Activated T-cell treated with anti-CD3 and anti-CD28 coated beads for 48 hours (primary cell): ENCODE measurements at places on chromosomes 16 and 17.
A peak's percentile ranks its signal among the peaks of the same experiment; 100 is the strongest.

GRCh38 chr17:7029096-7029495 lies 6.2 kb downstream of the BCL6B start:
- DNase-seq, result no peak

DNA sequence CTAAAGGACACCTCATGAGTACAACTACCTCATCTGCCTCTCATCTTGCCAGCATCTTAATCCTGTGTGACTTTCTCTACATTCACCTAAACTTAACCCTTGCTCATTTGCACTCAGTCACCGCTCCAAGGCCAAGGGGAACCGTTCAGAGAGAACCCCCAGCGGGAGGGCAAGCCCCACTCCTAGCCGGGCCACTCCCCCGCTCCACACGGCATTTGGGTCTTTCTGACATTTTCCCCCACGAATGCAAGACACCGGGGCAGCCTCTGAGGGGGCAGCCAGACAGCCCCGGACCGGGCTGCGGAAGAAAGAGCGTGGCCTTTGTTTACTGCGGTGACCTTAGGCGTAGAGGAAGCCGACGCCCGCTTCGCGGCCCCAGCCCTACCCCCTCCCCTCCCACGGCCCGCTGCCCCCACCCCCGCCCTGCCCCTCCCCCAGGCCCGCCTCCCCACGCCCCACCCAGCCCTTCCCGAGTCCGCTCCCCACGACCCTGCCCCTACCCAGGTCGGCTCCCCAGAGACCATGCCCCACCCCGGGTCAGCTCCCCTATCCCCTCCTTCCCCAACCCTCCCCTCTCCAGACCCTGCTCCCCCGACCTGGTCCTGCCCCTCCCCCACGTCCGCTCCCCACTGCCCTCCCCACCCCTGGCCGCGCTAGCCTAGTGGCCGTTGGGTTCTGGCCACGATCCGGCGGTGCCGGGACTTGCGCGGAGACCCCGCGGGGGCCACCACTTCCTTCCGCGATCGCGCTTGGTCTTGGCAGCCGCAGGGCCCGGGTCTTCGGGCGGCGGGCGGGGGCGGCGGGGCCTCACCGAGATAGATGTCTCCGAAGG lies 789 bp downstream of the CSNK1D start:
- DNase-seq, result no peak

DNA sequence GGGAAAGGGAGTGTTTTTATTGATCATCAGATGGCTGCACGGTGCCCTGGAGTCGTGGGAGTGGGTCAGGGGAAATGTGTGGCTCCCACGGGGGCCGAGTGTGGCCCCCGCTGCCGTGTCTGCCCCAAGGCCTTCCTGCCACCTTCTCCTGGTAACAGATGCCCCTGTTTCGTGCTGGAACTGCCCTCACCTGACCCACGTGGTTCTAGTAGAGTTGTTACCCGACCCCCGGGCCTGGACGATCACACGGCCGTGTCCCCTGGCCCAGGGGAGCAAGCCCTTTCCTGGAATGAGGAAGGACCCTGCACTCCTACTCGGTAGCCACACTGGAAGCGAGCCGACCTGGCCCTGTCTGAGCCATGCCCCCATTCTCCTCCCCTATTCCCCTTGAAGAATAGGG lies 37.6 kb downstream of the ACTG1 start:
- DNase-seq, result no peak

- DNase-seq, result no peak
These were observed 24.6 kb upstream of the TNRC6C start for GRCh38 chr17:77933777-77934398.

- DNase-seq, result no peak
These were observed 23.0 kb downstream of the ARHGAP23 start for GRCh38 chr17:38451030-38451839.

DNA sequence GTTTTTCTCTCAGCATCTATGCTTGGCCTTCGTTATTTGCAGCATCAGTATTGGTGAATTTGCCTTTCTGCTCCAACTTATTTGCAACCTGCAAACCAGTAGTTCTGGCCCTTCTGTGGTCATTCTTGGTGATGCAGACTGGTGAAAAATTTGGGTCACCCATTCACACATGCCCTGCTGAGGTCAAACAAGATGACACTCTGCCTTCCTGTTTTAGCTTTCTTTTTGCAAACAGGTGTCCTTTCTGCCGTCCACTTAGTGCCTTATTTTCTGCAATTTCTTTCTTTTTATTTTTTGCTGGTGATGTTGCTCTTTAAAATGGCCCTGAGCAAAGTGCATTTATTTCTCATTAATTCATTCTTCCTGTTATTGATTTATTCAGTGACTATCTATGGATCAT lies 31.3 kb downstream of the PLCG2 start:
- DNase-seq, result no peak

DNA sequence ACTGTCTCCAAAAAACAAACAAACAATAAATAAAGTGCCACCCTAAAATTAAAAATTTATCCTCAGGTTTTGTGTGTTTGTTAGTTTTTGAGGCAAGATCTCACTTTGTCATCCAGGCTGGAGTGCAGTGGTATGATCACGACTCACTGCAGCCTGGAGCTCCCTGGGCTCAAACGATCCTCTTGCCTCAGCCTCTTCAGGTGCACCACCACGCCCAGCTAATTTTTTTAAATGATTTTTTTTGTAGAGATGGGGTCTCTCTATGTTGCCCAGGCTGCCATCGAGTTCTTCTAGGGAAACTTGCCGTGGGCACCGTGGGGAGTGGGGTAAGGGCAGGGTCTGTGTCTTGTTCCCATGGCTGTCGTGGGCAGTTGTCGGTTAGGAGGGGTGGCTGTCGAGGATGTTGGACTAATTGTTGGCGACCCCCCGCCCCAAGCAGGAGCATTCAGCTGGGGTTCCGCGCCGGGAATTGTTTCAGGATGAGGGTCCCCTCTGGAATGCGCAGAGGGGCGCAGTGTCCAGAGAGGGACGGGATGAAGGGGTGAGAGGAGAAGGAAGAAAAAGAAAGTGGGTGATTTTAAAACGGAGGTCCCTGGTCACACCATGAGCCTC lies 1.1 kb upstream of the RNF213 start:
- no peak for DNase-seq

DNA sequence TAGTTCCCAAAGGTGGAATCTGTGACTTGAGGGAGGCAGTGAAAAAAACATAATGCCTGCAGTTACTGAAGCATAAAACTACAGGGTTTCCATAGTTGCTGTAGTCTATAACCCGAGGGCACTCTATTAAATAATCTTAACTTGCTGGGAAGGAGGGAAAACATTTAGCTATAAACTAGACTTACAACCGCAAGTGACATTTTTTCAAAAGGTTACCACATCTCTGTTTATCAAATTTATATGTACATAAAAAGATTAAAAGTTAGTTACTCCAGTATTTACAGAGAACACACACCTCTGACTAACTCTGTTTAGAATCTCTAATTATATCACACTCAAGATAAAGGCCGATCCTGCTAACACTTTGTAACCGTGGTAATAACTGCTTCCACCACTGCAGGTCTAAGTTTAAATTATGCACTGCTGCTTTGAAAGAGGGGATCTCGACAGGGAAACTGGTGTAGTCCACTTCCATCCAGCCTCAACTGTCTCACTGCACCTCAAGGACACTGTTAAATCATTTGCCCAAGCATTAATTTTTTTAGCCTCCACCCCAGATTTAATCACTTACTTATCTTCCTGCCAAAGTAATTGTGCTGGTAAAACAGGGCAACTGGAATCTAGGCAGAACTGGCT lies 14.6 kb downstream of the KCNJ16 start:
- no peak for DNase-seq

DNA sequence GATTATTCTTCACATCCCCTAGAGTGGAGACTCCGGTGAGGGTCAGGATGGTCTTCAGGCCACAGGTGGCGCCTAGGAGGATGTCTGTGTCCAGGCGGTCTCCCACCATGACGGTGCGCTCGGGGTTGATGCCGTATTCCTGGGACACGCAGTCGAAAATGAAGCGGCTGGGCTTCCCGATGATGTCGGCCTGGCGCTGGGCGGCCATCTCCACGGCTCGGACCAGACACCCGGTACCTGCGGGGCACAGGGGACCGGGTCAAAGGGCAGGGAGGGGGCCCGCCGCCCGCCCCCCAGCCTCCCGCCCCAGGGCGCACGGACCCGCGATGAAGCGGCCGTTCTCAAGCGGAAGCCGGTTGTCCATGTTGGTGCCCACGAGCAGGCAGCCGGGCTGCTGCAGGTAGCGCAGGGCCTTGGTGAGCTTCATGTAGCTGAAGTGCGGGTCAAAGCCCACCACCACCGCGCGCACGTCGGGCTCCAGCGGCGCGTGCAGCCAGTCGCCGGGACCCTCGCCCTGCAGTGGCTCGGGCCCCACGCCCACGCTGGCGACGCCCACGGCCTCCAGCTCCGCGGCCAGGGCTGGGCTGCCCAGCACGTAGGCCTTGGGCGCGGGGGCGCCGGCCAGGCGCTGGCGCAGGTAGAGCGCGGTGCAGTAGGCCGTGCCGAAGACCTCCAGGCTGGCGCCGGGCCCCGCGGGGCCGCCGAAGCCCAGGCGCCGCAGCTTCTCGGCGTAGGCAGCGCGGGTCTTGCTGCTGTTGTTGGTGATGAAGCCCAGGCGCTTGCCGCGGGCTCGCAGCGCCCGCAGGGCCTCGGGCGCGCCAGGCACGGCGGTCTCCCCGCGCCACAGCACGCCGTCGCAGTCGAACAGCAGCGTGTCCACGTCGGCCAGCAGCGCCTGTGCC lies 572 bp downstream of the PGP start:
- DNase-seq, result no peak

GRCh38 chr16:78656887-78657286 lies 557.4 kb downstream of the WWOX start:
- DNase-seq, result no peak

DNA sequence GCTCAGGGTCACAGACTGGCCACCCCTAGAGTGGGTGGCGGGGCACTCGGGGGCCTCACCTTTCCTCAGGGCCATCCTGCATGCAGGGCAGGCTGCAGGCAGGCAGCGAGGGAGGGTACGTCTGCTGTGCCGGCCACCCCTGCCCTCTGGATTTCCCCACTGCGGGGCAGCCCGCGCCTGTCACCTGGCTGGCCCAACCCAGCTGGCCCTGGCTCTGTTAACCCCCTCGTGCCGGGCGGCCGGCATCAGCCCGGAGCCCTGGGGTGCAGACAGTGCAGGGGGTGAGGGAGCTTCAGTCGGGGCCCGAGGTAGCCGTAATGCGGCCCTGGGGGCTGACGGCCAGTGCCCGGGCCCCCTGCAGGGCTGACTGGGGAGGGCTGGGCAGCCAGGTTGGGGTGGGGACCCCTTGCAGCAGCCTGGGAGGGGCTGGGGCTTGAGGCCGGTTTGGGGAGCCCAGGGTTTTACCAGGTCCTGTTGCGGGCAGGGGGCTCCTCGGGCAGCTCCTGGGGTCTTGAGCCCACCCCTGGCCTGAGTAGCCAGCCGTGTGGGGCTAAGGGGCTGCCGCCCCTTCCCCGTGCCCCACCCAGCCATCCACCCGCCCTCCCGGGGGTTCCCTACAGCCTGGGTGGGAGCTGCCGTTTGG lies at the start of gene IGFALS:
IGFALS (minus strand) TSS at position 128 of the 643 bp plus-strand sequence; CDS start at position 75, 53 bp downstream.
- DNase-seq, result no peak

- peak; percentile 54 for DNase-seq
These were observed 186.0 kb upstream of the TNRC6C start for GRCh38 chr17:77772461-77772897.

GRCh38 chr16:30063278-30063892 lies 2.2 kb upstream of the ALDOA start:
- DNase-seq, result no peak

GRCh38 chr16:73232555-73233328 lies 184.8 kb upstream of the ZFHX3 start:
- DNase-seq, result no peak

DNA sequence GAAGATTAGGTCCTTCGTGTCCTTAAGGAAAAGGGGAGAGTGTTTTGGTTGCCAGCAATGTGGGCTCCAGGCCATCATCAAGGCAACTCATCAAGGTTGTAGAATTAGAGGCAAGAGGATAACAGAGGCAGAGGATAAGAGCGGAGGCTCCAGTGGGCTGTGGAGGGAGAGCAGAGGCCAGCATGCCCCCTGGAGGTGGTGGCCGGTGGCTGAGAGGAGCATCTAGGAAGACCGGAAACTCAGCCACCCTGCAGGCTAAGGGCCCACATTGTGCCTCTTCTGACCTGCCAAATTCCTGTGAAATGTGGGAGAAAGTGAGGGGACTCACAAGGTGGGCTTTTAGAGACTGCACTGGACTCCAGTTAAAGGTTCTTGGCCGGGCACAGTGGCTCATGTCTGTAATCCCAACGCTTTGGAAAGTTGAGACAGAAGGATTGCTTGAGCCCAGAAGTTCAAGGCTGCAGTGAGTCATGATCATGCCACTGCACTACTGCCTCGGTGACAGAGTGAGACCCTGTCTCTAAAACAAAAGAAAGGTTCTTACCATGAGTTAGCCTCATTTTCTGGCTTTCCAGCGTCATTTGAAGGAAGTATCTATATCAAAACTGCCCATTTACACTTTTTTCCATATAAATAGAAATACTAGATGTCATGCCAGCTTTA lies 62.7 kb upstream of the ADORA2B start:
- no peak for DNase-seq

DNA sequence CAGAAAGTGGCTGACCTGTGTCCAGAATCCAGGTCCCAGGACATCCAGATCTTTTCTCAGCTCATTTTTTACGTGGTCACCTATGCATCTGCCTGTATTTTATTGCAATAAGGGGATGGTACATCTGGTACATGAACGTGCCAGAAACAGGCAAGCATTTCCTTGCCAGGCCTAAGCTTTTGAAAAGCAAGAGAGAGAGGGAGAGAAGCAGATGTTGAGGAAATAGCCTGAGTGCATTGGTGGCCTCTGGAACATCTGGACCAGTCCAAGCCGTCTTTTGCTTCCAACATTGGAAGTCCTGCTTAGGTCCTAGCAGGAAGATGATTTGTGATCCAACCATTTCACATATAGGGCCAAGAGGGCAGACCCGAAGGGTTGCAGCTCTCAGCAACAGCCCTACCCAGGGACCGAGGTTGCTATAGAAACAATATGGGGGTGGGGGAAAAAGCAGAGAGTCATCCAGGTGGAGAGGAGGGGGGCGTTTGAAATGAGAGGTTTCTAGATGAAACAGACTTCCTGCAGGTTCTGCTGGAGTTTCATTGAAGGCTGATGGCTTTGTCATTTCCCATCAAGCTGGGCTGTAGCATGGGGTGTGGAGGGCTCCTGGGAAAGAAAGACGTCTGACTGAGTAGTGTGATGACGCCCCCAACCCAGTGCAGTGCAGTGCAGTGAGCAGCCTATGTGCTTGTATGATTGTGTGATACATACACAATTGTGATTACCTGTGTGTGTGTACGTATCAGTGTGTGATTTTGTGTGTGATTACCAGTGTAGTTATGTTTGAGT lies 61.6 kb downstream of the SHISA6 start:
- DNase-seq, result no peak

DNA sequence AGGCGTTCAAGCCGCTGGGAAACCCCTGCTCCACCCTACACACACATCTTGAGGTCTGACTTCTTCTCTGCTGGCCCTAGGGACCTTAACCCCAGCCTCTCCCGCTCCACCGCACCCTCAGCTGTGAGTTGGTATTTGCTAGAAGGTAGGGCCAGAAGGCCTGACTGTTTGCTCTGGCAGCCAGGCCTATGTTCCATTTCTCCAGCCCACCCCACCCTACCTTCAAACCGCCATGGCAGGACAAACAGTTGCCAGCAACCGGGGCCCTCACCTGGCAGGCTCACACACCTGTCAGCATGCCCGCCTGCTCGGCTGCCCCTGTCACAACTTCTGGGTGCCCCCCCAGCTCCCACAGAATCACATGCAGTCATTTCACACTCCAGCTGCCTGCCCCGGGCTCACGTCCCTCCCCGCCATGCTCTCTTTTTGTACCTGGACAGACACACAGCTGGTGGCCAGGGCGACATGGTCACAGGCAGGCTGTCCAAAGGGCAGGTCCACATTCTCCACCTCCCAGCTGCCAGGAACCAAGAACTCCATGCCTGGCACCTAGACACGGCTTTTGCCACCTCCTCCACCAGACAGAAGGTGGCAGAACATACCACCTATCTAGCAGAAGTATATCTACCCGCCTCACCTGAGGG lies 2.6 kb upstream of the ATP2A3 start:
- no peak for DNase-seq

GRCh38 chr16:85126394-85126704 lies 14.1 kb upstream of the CIBAR2 start:
- DNase-seq, result no peak
